Left renal pelvis (tissue), 4 donors: ENCODE measurements at places on chromosomes 11 and 22.

- no peak for DNase-seq
These were observed 44.2 kb downstream of the MRE11 start for GRCh38 chr11:94449437-94449836.

DNA sequence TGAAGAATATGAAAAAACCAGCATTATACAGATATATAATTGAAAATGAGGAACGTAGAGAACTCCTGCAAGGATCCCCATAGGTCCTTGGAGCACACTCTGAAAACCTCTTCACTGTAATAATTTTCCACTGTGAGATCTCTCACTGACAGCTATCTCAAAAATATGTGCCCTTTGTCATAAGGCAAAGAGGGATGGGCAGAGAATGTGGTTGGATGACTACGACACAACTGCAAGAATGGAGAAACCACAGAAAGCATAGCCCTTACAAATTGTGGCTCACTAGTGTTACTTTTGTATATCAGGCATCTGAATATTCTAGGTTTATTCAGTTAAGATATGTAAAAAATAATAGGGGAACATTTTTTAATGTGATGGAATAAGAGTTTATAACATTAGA lies 7.9 kb upstream of the CTSC start:
- DNase-seq: no peak

GRCh38 chr11:132475026-132475425 lies 1057.3 kb downstream of the OPCML start:
- no peak for DNase-seq

DNA sequence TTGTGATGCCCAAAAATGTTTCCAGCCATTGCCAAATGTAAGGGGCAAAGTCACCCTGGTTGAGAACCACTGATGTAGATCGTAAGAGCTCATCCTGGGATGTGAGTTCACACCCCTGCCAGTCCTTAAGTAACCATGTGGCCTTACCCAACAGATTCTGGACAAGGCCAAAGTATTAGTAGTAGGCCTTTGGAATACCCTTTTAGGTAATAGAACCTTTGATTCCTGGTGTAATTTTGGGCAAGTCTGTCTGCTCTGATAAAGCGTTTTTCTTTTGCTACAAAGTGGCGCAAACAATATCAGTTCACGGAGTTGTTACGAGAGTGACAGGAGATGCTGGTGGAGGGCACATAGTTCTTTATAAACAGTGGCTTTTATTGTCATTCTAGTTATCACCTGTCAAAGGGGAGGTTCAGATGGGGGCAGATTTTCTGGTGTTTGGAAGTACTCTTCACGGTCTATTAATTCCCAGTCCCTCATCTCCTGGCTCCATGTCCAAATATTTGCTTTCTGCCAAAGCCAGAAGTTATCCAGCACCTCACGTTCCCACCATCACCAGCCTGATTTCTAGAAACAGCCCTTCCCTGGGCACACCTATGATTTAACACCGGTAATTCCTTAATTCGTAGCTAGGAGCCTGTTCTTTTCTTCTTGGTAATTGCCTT lies 73.8 kb upstream of the CRYBB3 start:
- no peak for DNase-seq

DNA sequence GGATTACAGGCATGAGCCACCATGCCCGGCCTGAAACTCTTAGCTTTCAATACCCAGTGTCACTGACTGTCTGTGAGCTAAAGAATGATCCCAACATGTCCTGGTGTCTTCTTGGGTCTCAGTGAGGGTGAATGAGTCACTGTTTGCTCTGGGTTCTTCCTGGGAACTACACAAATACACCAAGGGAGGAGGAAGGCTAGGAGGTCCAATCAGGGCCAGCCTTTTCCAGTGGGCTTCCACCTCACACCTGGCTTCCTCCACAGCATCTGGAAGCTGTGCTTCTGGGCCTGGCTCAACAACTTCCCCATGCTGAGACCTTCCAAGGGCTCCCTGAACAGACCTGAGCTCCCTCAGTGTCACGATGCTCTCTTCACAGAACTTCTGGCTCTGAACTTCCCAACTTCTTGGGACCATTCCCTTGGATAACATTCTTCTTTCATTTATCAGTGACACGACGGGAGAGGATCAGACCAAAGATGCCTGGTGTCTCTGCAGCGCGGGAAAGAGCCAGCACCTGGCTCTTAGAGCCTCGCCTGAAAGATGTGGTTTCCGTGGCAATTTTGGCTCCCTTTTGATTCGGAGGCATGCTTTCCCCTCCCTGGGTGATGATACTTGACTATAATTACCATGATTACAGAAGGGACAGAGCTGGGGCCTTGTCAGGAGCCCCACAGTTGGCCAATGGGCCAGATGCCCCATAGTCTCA lies 22.3 kb upstream of the CHRM4 start:
- DNase-seq: no peak

- no peak for DNase-seq
These were observed 6.1 kb downstream of the WNT7B start for GRCh38 chr22:45970705-45971407.

GRCh38 chr22:20974336-20974955 lies 7.4 kb downstream of the AIFM3 start:
- no peak for DNase-seq

GRCh38 chr22:44931077-44931540 lies 78.7 kb downstream of the PHF21B start:
- DNase-seq: peak; percentile 37

GRCh38 chr11:124934862-124935547 lies 842 bp downstream of the HEPACAM start:
- DNase-seq: no peak

GRCh38 chr11:103035791-103036434 lies 56.0 kb downstream of the DCUN1D5 start:
- DNase-seq: peak; percentile 8

- DNase-seq: no peak
These were observed 173.5 kb upstream of the CTSC start for GRCh38 chr11:88511006-88511405.

GRCh38 chr11:132048040-132048439 lies 677.6 kb downstream of the NTM start:
- DNase-seq: no peak

DNA sequence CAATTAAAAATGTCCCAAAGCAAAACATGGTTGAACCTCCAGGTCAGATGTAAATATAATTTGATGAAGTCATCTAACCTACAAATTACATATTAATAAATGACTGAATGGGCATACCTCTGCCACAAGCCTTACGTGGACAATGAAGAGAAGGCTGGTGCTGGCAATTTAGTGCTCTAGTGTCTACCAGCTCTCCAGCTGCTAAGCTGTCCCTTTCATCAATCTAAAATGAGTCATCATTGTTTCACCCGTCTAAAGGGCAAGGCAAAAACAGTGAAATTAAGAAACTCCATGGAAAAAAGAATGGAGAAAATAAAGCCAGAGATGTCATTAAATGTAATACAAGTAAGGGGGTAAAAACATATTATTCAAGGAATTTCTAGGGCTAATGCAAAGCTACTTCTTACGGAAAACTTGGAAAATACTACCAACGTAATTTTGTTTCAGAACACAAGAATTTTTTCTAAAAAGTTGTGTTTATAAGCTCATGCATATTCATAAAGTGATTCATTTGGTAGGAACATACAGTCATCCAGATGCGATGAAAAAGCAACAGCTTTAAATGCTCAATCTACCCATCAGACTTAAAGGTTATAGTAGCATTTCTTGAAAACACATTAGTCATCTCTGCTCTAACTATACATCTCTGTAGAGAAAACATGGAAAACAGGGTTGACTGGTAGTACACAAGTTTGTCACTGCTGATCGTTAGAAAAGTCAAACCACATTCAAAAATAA lies 71.5 kb downstream of the SIK3 start:
- DNase-seq: no peak

DNA sequence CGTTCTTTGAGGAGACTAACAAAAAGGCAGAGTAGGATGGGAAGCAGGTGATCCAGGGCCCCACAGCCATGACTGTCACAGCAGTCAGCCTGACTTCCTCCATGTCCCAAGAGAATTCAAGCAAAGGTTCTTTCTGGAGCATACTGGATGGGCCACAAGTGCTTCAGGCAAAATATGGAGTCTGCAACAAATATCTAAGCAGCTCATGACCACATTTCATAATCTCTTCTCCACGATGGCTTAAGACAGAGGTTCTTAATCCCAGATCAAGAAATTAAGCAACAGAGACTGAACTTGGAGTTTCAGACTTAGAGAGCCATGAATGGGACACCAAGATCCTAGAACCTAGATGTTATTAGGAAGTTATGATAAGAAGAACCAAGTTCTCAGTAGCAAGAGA lies 31.6 kb downstream of the GUCY1A2 start:
- no peak for DNase-seq

DNA sequence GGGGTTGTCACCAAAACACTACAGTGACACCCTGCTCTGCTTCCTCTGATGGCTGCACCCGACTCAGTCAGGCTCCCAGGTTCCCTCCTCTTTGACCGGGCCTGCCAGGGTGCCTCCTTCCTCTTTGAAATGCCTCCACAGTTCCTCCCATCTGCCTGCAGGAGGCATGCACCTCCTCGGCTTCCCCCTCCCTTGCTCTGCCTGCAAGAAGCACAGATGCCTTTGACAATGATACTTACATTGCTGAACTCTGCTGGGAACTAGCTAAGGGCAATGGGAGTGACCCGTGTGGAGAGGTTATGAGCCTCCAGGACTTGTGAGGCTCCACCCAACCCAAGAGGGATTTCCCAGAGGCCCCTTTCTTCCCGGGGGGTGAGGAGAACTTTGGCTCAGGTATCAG lies 674.1 kb downstream of the OPCML start:
- no peak for DNase-seq

DNA sequence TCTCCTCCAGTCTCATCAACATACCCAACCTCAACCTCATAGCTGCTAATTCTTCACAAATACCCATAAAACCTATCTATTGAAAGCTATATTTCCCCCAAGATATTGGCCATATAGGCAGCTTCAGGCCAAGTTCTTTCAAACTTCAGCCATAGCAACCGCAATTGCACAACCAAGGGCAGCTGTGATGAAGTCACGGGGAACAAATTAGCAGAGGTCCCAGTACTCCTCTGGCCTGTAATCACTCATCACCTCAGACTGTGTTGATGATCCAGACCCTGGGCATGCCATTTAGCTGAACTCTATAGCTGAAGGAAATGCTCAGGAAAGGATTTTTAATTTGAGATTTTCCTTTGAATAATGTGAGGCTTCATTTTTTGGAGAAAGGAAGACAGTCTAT lies 84.1 kb downstream of the SLC1A2 start:
- no peak for DNase-seq

GRCh38 chr22:40504285-40505249 lies 132.0 kb downstream of the MRTFA start:
- no peak for DNase-seq

DNA sequence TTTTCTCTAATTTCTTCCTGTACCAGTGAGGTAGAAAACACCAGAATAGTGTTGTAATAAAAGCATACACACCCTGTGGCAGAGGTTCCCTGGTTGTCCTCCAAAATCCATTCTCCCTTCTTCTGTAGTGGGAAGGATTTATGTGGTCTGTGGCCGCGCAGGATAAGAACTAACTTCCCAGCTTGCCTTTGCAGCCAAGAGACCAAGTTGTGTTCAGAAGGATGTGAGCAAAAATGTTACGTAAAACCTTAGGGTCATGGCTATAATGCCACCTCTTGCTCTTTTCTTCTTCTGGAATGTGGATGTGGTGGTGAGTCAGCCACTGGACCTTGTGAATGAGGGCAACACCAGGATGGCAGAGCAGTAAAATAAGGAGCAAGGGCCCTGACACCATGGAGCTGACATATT lies 28.4 kb downstream of the CCDC90B start:
- no peak for DNase-seq

DNA sequence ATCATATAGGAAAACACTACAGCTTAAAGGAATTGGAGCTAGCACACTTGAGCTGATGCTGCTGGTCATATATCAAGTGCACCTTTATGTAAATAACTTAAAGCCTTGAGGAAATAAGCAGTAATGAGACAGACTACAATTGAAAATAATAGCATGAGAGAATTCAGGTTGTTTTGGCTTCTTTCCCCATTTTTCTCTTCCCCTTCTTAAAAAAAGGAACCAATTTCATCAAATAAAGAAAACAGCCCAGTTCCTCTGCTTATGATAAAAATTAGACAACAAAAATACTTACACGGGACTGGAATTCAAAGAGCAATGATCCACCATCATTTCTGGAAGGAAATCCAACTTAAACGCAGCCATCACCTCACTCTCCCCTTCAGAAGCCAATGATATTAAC lies 50.2 kb upstream of the RAPSN start:
- DNase-seq: no peak

GRCh38 chr11:68469122-68469521 lies 8.6 kb downstream of the PPP6R3 start:
- no peak for DNase-seq

DNA sequence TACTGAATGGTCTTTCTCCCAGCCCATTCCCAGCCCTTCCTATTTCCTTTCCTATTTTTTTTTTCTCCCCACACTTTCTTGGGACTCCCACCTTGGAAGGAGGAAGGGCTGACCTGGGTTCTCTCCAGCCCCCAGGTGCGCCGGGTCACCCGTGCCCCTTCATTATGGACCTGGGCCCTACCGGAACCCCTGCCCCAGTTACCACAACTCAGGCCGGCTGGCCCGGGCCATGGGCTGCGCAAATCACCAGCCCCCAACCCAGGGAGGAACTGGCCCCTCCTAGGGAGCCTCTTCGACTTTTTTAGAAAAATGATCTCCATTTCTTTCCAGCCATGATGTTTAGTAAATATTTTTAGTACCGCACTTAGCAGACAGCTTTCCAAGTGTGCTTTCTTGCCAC lies 62.2 kb downstream of the MORC2 start:
- no peak for DNase-seq

DNA sequence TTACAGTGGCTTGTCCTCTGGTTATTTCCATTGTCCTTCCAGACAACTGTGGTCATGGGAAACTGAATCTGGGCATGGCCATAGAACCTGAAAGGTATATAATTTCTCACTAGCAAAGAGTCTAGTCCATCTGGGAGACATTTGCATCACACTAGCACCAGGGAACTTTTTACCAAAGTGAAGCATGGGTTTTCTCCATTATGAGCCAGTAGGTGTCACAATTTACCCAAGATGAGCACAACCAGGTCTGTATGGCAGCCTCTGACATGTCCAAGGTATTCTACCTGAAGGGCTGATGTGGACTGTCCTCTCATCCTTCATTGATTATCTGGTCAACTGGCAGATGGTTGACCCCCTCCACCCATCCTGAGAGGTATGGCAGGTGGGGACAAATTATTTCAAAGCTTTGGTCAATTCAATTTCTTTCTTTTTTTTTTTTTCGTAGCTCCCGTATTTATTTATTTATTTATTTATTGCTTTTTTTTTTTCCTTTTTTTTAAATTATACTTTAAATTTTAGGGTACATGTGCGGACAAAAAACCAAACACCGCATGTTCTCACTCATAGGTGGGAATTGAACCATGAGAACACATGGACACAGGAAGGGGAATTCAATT lies 425.9 kb downstream of the TMEM135 start:
- no peak for DNase-seq
